ENCODE measurements at places on chromosomes 2 and 18.

DNA sequence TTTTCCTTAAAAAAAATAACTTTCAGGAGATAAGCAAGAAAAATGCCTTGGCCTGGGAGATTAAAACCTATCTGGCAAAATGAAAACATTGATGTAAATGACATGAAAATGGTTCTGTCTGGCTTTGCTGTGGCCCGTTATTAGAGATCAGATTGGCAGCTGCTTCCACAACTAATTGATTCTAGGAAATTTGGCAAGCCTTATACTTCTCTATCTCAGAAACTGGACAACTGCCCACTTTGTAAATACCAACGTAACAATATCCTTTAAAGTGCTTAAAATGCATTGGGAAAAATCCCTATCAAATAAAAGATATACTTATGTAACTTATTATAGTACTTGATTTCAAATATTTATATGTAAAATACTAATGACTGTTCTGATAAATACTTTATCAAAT is 14.2 kb upstream of the SKA1 start:
- DNase-seq = no peak

DNA sequence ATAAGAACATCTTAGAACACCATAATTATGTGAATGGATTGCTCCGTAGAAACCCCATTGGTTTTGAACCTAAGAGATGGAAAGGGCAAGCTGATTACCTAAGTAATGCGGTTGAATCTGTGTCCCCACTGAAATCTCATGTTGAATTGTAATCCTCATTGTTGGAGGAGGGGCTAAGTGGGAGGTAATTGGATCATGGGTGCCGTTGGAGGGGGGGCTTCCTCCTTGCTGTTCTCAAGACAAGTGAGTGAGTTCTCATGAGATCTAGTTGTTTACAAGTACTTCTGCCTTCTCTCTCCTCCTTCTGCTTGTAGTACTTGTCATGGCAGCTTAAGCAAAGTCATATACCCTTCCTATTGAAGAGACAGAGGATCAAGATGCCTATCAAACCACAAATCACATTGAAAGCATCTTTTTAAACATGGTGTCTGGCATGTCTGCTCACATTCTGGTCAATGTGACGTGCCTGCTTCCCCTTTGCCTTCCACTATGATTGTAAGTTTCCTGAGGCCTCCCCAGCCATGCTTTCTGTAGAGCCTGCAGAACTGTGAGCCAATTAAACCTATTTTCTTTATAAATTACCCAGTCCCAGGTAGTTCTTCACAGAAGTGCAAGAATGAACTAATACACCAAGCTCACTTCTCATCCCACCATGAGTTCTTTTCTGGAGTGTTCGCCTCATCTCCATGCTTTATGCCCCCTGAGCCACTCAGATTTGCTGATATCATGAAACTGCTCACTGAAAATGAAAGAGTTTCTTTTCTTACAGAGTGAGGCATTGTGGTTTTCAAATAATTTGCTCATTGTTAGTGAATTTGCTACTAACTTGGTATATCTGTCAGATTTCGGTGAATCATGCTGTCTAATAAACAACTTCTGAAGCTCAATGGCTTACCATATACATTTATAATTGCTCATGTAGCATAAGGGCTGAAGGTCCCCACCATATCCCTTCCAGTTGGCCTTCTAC is 23.6 kb downstream of the KCNE4 start:
- DNase-seq = no peak

GRCh38 chr2:182542501-182543258 is 115.8 kb upstream of the PDE1A start:
- DNase-seq = no peak

DNA sequence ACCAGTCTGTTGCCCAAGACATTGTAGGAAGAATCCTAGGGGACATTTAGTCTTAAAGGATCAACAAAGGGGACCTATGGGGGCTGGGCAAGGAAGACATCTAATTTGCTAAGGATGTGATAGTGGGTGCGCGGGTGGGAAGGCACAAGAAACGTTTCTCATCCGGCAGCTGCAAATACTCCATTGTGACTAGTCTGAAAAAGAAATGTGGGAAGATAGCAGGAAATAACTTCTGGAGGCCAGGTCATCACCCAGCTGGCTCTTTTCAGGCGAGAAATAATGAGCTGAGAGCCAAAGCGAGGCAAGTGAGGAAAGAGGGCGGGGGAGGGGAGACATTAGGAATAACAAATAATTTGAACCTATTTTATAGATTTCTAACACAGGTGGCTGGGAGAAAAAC is 70.3 kb upstream of the NCK2 start:
- DNase-seq = no peak

DNA sequence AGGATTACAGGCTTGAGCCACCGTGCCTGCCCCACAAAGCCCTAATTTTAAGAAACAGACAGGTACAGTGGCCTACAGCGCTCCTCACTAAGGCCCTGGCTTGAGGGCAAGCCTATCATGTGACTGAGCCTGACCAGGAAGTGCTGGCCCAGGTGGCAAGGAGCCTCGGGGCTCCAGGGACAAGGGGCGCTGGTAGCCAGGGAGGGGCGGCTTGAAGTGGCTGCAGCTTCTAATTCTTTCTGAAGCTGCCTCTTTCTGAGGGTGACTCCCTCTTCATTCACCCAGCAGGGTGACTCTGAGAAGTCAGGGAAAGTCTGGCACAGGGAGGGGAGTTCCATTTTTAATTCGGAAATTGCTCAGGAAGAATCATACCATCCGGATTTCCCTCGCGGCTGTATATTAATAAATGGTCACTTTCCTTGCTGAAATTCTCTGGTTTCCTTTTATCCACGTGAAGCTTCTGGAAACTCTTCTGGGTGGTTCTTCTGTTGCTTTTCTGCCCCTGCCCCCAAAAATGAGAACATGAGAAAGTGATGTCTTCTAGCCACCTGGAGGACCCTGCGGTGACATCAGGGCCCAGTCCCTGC is 115.7 kb downstream of the FAM210A start:
- DNase-seq = no peak

DNA sequence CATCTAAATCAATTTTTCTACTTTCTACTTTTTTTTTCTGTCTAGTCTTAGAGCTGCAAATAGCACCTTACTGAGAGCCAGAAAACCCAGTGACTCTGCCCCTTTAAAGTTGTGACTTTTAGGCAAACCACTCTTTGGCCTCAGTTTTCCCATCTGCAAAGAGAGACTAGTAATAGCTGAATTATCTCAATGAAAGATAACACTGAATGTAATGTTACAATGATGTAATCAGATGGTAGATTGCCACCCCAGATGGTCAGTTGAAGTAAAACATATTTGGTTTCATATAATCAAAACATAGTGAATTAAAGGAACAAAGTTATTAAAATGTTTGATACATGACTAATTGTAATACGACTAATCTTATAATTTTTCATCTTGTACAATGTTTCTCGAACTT is 5.0 kb upstream of the APCDD1 start:
- no peak for DNase-seq

DNA sequence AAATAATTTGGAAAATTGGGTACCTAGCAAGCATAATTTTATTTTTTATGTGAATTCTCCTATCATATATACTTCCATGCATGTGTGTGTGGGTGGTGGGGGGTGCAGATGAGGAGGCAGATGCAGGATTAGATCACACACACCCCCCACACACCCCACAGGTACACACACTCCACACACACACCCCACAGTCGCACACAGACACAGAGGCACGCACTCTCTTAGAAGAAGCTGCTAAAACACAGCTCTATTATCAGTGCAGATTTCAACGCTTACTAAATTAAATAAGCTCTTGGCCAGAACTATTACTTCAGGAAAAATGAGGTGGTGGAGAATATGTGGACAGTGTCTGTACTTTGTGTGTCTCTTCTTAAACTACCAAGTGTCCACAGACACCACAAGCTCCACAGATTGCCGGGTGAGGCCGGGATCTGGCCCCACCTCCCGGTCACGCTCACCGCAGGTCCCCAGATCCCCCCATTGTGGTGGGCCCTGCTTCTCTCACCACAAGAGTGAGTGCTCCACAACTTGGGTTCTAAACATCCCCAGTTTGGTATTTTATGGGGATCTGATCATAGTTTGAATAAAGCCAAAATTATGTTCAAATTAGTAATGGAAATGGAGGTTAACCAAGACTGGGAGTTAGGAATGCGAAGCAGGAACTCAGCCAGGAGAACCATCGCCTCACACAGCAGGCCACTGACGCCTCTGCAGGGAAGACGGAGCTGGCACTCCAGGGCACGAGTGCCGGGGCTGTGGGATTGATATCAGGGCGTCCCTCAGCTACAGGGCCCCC is 102.1 kb downstream of the PXDN start:
- DNase-seq = no peak

DNA sequence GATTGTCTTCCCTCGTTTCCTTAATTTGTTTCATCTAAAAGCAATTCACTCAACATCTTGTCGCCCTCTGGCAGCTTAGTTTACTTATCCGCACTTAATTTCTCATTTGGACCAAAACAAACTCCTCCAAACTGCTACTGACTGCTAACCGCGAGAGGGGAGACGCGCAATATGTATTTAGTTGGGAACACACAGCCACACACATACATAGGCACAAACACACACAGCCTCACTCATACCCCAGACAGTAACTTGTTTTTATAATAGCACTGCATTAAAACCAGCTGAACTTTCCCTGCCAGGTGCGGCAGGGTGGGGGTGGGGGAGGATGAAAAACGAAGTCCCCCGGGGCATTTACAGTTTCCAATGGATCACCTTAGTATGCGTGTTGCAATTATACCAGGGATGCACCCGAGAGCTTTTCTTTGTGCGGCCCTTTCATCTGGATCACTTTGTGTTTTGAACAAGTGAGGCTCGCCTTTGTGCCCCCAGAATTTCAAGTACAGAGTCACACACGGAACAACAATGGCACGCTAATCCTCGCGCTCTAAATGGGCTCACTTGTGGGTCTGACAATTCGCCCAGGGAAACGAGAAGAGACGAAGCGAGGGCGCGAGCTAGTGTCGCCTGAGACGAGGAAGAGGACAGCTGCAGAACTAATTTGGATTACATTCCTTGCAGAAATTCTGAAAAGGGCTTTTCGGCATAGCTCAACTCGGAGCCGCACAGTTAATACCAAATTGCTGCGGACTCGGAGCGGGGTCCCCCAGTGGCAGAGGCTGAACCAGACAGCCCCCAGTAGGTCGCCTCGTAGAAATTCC is 2.4 kb downstream of the ERBB4 start:
- no peak for DNase-seq

DNA sequence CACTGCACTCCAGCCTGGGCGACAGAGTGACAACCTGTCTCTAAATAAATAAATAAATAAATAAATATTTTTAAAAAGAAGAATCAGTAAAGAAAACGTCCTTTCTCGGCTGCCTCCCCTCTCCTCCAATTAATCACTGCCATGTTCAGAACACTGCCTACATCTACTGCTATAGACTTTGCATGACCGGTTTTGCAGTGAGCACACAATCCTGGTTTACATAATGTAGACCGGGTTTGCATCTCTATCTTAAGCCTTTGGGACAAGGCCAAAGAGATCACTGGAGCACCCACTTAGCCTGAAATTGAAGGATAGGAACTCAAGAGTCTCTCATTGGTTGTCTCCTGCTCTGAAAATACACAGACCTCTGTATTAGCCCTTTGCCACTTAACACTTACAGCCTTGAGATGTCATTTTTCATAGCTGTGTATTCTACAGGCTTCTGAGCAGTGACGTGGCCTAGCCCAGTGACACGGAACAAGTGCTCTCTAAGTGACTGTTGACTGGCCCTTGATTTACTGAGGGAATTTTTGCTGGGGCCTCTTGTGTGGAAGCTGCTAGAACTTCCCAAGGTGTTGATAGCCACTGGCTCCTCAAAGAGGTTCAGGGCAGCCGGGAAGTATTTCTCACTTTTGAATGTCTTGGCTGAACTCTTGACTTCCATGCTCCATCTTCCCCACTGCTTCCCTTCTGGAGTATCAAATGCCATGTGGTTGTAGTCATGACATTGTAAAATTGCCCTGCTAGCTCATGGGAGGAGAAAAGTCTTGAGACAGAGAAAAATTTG is 45.3 kb upstream of the CCBE1 start:
- DNase-seq = peak; percentile 24

DNA sequence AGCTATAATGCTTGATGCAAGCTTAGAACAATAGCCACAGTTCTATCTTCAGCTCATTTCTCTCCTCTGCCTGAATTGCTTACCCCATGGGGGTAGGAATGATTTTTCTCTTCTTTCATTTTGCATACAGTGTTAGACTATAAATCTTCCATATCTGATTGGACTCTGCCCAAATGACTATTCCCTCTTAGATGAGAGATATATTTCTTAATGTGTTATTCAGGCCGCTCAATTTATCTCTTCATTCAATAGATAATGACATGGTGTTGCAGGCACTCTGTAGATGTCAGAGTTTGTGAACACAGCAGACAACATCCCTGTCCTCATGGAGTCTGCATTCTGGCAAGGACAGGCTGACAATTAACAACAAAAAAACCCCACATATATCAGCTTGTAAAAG is 443.7 kb upstream of the CELF4 start:
- DNase-seq = no peak

- no peak for DNase-seq
Measured at GRCh38 chr2:212098966-212099365, 439.6 kb downstream of the ERBB4 start.

DNA sequence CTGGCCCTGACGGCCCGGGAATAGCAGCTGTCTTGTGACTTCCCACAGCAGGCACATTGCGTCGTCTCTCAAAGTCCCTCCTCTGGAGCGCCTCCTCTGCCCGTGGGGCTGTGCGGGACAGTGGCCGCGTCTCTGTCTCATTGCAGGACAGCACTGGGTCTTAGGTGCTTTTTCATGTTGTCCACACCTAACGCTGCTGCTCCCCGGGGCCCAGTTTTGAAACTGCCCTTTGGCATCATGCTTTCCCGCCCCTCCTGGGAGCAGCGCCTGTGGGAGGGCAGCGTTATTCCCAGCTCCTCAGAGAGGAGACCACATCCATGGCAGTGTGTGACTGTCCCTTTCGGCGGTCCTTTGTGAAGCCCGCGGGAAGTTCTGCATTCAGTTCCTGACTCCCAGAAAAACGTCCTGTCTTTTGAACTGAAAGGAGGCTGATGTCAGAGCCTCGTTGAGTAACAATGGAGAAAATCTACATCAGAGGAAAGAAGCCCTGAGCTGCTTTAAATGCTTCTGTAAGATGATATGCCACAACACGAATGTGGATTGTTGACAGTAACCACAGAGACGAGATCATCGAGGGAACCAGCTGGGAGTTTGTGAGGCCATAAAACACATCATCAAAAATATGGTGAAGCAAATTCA is 226.0 kb downstream of the FAM210A start:
- no peak for DNase-seq

DNA sequence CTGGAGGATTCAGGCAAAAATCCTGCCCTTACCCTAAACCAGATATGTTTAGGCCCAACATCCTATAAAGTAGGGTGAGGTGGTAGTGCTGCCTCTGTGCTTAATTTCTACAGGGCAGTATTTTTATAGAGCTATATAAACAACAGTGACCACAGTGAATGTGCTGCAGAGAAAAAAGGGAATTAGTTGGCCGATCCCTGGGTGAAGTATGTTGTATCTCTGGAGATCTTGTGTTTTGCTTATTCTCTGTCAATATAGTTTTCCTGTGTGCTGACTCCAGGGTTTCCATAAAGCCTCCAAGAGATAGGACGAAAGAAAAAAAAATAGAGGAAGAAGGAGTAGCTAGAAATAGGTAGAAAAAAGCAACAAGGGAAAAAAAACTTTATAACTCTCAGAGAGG is 88.9 kb upstream of the THOC1 start:
- no peak for DNase-seq

All from NCI-H187 (cell line).